PC-9 (cell line): ENCODE measurements at places on chromosomes 2 and 18. TPM values are rescaled to one million over a fixed set of nuclear protein-coding genes. Genes with fewer than 3 reads are reported as not detected.
A peak's percentile ranks its signal among the peaks of the same experiment; 100 is the strongest.

DNA sequence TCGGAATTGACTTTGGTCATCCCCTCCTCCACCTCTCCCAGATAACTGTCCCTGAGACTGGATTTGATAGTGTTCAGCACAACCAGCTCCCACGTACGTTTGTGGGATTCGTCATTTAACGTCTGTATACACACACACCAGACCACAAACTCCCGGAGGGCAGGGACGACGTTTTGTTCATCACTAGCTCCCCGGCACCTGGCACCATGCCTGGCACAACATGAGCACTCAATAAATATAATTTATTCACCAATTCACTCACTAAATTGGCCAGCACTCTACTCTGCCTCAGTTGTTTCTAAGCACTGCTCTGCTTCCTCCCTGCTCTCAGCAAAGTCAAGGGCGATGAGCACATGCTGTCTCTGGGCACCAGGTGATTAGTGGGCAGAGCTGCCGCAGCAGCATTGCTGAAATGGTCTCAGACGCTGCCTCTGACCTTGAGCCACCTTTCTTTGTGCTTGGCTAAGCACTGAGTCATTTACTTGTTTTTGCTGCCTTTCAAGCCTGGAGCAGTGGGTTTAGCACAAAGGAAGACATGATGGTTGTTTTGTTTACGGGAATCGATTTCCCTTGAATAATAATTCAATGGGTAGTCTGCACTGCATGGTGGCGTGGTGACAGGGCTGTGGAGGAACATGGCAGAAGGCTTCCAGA lies 19.3 kb upstream of the LOXHD1 start:
- H3K4me1 ChIP-seq, result 0 out of 2 replicates have a peak, but pooled peaks cover 4% of the 10 kb centered on the region
- H3K27ac ChIP-seq, result no peak overlapping the region
- no peak for DNase-seq
- H3K36me3 ChIP-seq, result no peaks in the 10 kb centered on the region
- H3K27me3 ChIP-seq, result peaks cover 44% of the 10 kb centered on the region
- H3K4me3 ChIP-seq, result no peak overlapping the region

- no peaks in the 10 kb centered on the region for H3K36me3 ChIP-seq
- H3K27ac ChIP-seq, result no peak overlapping the region
- H3K27me3 ChIP-seq, result no peaks in the 10 kb centered on the region
- H3K4me1 ChIP-seq, result peaks cover 27% of the 10 kb centered on the region
Measured at GRCh38 chr2:221975151-221975550, 323.6 kb downstream of the PAX3 start.

DNA sequence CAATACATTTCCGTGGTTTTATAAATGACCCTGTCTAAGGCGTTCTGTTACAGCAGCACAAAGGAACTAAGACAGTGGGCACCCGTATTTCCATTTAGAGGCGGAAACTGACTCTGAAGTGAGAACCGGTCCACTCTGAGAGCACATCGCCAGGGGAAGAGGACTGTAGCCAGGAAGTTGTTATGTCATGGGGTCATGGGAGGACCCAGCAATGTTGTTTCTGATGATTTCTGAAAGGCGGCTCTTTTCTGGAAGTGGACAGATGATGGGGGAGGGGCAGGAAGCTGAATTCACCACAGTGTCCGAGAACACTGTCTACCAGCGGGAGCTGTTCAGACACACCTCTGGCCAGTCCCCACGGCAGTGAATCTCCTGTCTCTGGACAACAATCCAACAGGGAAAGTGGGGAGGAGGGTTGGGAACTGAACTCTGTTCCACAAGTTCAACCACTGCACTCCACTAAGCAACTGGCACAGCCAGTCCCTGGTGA lies 2.1 kb upstream of the LRRFIP1 start:
- H3K36me3 ChIP-seq, result no peaks in the 10 kb centered on the region
- DNase-seq, result no peak
- peaks cover 36% of the 10 kb centered on the region for H3K27me3 ChIP-seq

Gene BARD1
- 29.1 and 42.0 TPM in 2 replicates for total RNA-seq

GRCh38 chr2:105324101-105324500 lies 5.4 kb downstream of the TGFBRAP1 start:
- H3K27me3 ChIP-seq, result no peaks in the 10 kb centered on the region
- no peak overlapping the region for H3K4me3 ChIP-seq
- no peak for DNase-seq
- H3K36me3 ChIP-seq, result 0 out of 2 replicates have a peak, but pooled peaks cover 3% of the 10 kb centered on the region
- no peak overlapping the region for H3K27ac ChIP-seq
- peaks cover 16% of the 10 kb centered on the region for H3K4me1 ChIP-seq

DNA sequence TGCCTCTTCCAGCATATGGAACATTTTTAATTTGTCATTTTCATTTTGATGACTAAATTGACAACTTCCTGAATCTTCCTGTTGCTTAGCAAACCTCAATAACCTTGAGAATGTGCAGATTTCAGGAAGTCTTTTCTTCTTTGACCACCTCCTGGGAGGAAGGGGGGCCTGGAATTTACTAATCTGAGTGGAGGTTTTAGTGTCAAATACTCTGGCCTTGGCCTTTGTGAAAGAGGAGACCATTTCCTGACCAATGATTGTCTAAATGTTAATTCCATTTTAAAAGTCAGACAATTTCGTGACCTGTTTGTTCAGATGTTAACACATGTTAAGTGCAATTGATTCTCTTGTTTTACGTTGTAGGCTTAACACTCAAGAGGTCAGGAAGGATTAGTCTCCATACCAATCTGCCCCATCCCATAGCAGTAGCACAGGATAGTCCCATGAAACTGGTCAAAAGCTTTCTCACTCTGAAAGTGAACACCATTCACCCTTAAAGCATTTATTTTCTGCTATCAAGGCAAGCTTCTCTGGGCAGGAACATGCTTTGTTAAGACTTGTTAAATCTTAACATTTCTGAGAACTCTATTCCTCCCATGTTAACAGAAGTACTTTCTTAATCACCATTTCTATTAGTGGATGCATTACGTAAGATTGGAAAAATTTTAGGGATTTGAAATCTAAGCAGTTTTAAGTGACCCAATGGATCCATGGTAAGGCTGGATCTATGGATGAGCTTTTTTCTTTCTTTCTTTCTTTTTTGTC lies 219.6 kb downstream of the RND3 start:
- no peak for DNase-seq
- H3K4me1 ChIP-seq, result no peaks in the 10 kb centered on the region
- no peak overlapping the region for H3K27ac ChIP-seq
- H3K36me3 ChIP-seq, result no peaks in the 10 kb centered on the region
- no peak overlapping the region for H3K4me3 ChIP-seq
- H3K27me3 ChIP-seq, result no peaks in the 10 kb centered on the region

DNA sequence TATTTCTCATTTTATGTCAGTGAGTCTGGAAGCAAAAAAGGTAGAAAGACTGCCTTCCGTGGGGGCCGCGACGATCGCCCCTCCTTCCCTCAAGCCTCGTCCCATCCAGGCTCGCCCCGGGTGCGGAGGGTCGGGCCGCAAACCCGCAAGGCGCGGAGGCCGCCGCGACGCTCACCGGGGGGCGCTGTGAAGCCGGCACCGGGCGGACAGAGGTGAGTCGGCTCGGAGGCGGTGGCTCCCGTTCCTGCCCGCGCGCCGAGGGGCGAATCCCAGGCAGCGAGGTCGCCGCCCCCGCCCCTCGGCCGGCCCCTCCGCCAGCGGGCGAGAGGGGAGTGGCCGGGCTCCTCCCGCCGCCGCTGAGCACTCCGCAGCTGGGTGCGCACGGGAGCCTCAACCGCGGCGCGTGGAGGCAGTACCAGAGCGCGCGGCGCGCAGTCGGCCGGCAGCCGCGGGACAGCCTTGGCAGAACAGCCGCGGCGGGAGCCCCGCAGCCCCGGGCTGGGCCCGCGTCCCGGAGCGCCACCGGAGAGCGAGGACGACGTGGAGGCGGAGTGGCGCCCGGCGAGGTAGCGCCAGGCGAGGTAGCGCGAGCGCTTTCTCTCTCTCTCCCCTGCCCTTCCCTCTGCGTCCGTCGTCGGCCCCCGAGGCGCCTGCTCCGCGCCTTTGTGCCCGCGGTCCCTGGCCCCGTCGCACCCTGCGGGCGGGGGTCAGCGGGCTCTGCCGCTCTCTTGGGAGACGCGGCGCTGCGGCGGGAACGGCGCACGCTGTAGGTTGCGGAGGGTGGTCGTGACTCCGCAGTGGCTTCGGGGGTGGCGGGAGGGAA lies at the start of gene MYO1B:
Gene MYO1B, plus strand, starts transcription at position 359 of the 823 bp plus-strand sequence. CDS start 31,492 bp downstream, outside the sequence.
- H3K4me1 ChIP-seq, result peaks cover 25% of the 10 kb centered on the region
- H3K27ac ChIP-seq, result peak within 1 kb of the TSS; percentile 61
- H3K27me3 ChIP-seq, result no peaks in the 10 kb centered on the region
- no peaks in the 10 kb centered on the region for H3K36me3 ChIP-seq

GRCh38 chr2:58427572-58428095 lies 186.5 kb upstream of the FANCL start:
- H3K27me3 ChIP-seq, result 0 out of 2 replicates have a peak, but pooled peaks cover under 1% of the 10 kb centered on the region
- DNase-seq, result peak; percentile 29
- no peaks in the 10 kb centered on the region for H3K36me3 ChIP-seq
- H3K4me3 ChIP-seq, result peak overlapping the region; percentile 63
- no peak overlapping the region for H3K27ac ChIP-seq
- peaks cover 12% of the 10 kb centered on the region for H3K4me1 ChIP-seq

Gene OR6B2
- total RNA-seq, result not detected in 2 replicates
